ENCODE measurements at places on chromosomes 12 and 14.

DNA sequence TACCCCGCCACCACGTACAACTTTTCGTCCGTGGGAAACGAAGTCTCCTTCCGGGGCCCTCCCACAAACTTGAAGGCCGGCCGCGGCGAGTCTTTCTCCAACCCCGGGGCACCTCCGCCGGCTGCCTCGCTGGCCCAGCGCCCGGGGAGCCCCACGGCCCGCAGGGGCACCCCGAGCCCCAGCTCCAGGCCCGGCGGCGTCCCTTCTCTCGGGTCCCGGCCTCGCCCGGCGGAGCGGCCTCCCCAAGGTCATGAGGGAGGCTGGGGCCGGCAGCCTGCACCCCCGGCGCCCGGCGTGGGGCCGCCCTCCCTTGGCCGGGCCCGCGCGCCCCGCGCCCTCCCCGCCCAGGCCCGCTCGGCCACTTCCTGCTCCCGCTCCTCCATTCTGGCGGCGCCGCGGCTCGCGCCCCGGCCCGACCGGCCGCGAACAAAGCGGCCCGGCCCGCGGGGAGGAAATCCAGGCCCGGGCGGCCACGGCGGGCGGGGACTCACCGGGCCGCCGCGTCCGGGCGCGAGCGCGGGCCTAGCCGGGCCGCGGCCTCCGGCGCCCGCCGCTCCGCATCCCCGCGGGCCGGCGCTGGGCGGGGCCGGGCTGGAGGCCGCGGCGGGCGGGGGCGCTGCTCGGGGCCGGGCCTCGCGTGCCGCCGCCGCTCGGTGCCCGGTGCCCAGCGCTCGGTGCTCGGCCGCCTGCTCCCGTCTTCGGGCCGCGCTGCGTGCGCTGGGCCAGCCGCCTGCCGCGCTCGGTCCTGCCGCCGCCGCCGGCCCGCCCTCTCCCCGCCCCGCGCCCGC is at the start of gene AKT1:
Gene AKT1, minus strand, starts transcription at position 756 of the 788 bp plus-strand sequence. CDS start 3,105 bp downstream, outside the sequence.
- DNase-seq: no peak

GRCh38 chr14:89340200-89341181 is 76.5 kb downstream of the FOXN3 start:
- no peak for DNase-seq

DNA sequence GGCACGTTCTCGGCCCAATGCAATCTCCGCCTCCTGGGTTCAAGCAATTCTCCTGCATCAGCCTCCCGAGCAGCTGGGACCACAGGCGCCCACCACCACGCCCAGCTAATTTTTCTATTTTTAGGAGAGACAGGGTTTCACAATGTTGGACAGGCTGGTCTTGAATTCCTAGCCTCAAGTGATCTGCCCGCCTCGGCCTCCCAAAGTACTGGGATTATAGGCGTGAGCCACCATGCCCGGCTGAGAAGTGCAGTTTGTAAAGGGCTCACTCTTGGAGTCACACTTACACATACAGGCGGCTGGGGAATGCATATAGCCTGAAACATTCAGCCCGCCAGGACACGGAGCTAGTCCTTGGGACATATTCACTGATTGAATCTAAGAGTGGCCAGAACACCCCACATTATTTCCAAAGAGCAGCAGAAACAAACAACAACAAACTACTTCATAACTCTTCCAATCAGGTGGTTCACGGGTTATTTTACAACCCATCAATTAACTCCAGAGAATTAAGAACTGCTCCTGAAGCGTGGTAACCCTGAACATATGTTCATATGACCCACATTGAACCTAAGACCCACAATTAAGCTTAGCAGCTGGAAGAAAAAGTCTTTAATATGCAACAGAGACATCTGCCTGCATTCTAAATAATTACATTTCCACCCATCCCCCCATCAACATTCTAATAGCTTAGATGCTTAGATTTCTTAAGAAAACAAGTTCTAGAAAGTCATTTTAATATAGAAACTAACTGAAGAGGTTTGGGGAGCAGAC is 49.2 kb downstream of the SSH1 start:
- no peak for DNase-seq

GRCh38 chr14:23640524-23641141 is 4.5 kb downstream of the DHRS2 start:
- DNase-seq: no peak

DNA sequence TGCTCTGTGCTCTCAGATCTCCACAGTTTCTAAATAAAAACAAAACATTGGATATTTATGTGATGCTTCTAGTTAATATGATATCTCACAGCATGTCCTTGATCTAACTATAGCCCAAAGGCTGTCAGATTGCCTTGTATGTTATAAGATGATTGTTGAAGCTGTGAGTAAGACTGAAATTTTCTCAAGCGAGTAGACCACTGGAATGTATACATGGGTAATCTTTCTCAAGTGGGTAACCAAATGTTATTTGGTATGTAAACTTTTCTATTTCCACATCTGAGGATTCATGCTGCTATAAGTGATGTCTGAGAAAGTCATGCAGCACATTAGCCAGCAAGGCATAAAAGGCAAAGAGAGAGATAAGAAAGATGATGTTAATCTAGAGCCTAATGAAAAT is 886.7 kb downstream of the NRXN3 start:
- no peak for DNase-seq

DNA sequence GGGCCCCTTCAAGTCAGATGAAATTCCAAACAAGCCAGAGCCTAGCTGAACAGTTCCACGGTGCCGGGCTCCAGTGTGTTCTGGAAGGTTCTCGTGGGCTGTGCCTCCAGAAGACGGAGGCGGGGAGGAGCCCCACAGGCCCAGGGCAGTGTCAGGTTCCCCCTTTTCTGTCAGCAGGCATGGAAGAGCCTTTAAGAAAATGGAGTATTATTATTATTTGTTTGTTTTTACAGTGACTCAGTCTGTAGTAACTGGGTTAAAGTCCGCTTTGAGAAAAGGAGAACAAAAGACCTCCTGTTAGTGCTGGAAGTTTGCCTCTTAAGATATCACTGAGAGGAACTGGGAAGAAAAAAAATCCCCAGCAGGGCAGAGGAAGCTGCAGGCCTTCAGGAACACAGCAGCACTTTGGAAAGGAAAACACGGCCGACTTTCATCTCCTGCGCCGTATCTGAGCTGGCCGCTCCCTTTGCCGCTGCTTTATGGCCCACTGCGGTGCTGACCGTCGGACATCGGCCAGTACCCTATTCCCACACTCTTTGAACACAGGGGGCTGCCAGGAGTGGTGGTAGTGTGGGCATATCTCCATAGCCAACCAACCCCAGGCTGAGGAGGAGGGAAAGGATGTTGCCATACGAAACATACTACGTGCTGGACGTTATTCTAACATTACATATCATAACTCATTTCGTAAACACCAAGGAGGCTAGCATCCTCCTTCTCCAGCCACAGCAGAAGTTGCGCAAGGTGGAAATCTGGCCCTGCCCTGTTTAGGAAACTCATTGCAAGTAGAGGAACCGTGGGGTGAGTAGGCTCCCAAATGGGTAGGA is 194.0 kb downstream of the ZFP36L1 start:
- peak; percentile 81 for DNase-seq

DNA sequence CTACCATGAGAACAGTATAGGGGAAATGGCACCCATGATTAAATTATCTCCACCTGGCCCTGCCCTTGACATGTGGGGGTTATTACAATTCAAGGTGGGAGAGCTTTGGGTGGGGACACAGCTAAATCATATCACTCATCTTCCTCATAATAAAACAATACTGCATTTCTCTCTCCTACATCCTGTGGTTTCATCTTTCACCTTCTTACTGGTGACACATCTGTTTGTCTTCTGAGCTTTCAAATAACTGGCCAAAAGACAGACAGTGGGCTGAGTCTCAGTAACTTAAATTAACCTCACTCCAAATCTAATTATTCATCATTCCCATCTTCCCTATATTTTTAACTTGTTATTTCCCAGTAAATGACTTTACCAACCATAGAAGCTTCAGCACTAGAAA is 729.7 kb upstream of the USP15 start:
- DNase-seq: no peak
